SW 1271 (cell line): ENCODE measurements at places on chromosomes 13 and 19.

DNA sequence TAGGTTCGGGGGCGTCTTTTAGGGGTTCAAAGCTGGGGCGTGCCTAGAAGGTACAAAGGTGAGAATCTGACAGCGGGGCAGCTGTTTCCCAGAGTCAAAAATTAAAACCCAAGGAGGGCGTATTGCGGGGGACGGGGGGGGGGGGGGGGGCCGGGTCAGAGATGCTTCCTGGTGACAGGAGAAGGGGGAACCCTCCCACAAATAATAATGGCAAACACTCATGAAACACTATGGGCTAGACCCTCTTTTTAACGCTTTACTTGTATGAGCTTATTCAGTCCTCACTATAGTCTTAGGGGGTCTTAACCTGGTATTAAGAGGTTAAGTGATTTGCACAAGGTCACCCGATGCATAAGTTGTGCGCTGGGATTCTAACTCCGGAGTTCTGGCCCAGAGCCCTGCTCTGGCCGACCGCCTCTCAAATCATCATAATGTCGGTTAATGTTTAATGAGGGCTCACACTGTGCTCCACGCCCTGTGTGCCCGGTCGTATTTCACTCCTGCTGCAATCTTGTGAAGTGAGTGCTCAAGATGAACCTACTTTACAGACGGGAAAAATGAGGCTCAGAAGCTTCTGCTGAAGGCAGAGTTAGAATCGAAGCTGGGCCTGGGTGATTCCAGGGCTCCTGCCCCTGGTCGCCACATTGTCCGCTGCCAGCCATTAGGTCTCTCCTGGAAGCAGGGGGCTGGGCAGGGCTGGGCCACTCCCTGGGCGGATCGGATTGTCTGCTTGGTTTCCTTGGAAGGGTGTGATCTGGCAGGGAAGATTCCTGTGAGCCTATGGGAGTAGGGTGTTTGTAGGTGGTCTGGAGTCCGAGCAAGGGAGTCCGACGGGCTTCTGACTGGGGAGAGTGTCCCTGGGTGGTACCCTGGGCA lies 964 bp downstream of the PAK4 start:
- DNase-seq = no peak

GRCh38 chr13:110319774-110320509 lies 12.9 kb downstream of the COL4A2 start:
- peak; percentile 74 for DNase-seq

DNA sequence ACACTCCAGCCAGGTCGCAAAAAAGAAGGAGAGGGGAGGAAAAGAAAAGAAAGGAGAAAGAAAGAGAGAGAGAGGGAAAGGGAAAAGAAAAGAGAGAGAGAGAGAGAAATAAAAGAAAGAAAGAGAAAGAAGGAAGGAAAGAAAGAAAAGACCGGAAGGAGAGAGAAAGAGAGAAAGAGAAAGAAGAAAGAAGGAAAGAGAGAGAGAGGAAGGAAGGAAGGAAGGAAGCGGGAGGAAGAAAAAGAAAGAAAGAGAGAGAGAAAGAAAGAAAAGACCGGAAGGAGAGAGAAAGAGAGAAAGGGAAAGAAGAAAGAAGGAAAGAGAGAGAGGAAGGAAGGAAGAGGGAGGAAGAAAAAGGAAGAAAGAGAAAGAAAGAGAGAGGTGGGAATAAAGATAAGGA lies 320.8 kb downstream of the SHISA2 start:
- DNase-seq = no peak

DNA sequence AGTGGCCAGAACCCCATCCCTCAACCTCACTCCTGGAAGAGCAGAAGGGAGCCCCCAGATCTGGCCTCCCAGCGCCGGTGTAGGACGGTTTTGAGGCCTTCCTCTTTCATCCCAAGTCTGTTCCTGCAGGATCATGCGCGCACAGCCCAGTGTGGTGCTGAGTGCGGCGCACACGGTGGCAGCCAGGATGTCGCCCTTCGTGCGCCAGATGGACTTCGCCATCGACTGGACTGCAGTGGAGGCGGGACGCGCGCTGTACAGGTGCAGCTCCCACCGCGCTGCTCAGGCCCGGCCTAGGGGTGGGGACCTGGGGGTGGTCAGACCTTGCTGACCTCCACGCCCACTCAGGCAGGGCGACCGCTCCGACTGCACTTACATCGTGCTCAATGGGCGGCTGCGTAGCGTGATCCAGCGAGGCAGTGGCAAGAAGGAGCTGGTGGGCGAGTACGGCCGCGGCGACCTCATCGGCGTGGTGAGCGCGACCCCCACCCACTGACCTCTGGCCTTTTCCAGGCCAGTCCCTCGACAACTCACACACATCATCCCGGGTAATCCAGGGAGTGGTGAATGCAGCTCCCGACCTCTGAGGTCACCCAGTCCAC lies 14.8 kb downstream of the PNPLA6 start:
- no peak for DNase-seq

DNA sequence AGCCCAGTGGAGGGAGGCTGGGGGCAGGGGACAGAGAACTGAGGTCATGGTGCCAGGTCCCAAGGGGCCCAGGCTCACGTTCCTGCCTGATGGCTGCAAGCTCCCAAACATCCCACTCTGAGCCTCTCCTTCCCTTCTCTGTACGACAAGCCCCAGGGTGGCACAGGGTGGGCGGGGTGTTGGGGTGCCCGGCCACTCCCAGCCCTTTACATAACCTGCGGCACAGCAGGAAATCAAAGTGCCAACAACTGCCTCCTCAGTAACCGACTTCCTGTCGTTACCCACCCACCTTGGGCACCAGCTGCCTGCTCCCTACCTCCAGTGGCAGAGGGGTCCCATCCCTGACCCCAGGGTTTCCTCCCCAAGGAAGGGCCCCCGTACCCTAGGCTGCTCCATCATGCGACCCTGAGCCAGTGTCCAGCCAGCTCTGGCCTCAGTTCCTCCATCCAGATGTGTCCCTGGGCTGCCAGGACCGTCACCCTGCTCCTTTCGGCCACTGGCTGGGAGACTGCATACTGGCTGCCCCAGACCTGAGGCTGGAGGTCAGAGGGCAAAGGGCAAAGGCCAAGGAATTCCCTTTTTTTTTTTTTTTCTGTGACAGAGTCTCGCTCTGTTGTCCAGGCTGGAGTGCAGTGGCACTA lies 27.7 kb upstream of the NFIC start:
- DNase-seq = no peak

DNA sequence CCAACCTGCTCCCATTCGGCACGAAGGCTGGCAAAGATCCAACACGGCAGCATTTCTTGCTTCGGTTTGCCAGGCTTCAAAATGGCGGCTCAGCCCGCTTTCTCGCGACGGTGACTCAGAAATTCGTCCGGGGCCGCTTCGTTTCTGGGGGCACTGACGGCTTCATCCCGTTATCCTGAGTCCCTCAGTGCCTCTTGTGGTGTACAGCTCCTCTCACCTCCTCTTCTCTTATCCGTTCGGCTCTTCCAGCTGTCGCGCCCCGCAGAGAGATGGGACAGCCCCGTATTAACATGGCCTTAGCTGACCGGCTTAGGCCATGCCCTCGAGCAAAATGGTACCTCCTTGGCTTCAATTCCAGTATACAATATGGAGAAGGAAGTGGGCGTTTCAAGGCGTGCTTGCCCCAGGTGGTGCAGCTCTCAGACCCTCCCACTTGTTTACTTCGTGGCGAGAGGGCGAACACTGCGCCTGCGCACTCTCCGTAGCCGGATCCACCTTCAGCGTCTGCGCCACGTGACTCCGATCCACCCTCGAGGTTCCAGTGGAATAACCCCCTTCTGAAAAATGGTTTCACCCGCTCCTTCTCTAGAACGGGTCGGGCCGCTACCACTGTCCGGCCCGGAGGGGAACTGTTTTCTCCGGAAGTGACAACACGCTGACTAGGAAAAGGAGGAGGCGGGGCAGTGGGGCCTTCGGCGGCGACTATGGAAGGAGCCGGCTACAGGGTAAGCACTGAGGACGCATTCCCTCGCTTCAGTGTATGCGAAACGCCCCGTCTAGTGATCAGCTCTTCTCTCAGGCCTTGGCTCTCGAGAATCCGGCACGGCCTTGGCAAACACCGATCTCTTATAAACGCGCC lies at the start of the genes AKT1S1 and TBC1D17:
TSS of gene AKT1S1 (minus strand) at position 336 of the 859 bp plus-strand sequence. CDS start 4,060 bp downstream, outside the sequence.
TSS of gene TBC1D17 (plus strand) at position 683 of the 859 bp plus-strand sequence. CDS start at position 705, 22 bp downstream.
- peak; percentile 94 for DNase-seq

DNA sequence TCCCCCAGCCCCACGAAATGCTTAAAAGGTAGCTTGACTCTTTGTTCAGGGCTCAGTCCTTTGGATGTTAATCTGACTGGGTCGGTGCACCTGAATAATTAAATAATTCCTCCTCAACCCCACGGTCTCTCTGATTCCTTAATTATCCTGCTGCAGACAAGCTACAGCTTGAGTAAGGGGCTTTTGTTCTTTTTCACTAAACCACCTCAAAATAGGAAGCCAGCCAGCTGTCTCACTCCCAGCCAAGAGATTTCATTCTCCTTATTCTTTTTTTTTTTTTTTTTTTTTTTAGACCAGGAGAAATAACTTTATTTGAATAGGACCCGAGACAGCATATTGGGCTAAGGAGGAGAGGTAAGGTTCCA lies 7.9 kb upstream of the FCGBP start:
- no peak for DNase-seq

DNA sequence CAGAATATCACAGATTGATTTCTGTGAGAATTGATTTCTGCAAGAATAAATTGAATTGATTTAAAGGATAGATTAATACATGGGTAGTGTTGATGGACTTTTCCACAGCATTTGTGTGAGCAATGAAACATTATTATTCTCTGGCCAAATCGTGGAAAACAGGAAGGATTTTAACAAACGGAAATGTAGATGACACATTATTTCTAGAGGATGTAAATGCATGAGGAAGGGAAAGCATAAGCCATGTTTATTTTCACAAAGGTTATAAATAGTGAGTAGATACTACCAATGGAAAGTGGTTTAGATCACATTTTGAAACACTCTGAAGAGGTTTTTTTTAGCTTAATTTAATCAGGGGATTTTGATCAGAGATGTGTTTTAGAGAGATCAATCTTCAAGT lies 1534.6 kb upstream of the MIR17HG start:
- no peak for DNase-seq

DNA sequence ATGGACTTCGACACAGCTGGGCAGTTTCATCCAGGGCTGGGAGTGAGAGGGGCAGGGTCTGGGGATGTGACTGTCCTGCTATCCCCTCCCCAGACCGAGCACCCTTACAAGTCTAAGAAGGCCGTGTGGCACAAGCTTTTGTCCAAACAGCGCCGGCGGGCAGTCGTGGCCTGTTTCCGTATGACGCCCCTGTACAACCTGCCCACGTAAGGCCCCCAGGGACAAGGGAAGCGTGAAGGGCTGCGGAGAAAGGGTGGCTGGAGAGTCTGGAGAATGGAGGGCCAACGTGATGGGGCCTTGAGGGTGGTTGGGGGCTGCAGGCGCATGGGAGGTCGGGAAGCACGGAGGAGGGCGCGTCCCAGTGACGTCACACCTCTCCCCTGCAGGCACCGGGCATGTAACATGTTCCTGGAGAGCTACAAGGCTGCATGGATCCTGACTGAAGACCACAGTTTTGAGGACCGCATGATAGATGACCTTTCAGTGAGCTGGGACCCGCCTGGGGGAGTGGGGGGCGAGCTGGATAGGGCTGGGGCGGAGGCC lies 89.5 kb downstream of the MAP4K1 start:
- DNase-seq = no peak

DNA sequence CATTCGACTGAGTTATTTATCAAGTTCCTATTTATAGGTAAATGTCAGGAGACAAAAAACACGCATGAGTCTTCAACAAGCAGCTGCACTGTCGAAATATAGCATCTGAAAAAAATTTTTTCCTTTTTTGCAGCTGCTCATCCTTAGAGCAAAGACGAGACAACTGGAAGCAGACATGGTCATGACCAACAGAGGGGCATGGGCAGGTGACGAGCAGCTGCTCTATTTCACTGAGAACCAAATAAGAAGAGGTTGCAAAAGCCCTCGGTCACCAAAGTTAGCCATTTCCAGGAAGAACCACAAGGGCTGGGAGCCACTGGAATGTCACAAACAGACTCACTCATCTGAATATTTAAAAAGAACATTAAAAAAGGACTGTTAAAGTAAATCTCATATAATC lies 22.2 kb downstream of the SOHLH2 start:
- no peak for DNase-seq

- no peak for DNase-seq
Observed at GRCh38 chr19:33639035-33639681, 17.4 kb downstream of the CHST8 start.

GRCh38 chr19:51742789-51743188 lies 8.9 kb downstream of the FPR1 start:
- DNase-seq = no peak

DNA sequence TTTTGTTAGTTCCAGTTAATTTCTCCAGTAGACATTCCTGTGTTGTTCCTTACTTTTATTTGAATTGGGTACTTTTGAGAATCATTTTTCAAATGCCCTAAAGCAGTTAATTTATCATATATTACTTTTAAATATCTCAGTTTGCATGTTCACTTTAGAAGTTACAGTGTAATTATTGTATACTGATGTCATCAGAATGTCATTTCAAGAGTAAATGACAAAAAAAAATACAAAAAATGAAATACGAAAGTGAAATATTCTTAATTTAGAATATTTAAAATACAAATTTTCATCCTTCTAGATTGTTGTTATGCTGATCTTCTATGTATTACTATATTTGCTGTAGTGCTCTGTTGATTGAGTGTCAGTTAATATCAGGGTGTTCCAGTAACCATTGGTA lies 114.2 kb downstream of the PAN3 start:
- no peak for DNase-seq

- peak; percentile 25 for DNase-seq
Observed at GRCh38 chr19:48244281-48244680, 11.4 kb downstream of the CARD8 start.

DNA sequence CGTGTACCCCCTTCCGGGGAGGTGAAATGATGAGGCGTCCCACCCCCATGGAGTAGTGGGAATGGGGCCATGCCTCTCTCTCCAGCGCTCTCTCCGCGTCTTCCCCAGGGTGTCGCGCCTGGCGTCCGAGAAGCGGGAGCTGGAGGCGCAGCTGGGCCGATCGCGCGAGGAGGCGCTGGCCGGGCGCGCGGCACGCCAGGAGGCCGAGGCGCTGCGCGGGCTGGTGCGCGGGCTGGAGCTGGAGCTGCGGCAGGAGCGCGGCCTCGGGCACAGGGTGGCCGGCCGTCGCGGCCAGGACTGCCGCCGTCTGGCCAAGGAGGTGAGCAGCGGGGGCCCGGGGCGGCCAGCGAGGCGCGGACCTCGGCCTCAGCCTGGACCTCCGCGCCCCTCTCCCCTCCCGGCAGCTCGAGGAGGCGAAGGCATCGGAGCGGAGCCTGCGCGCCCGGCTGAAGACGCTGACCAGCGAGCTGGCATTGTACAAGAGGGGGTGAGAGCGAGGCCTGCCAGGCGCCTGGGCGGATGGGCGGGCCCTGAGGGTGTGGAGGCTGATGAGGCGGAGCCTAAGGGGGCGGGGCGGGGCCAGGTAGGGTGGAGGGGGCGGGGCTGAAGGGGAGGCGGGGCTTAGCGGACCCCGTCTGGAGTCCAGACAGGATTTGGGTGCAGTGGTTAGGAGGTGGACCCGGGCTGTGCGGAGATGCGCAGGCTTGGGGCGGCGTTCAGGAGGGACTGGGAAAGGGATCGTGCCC lies 7.7 kb downstream of the PGLYRP1 start:
- DNase-seq = no peak

- no peak for DNase-seq
Observed at GRCh38 chr13:27924529-27925141, 4.8 kb downstream of the PDX1 start.

DNA sequence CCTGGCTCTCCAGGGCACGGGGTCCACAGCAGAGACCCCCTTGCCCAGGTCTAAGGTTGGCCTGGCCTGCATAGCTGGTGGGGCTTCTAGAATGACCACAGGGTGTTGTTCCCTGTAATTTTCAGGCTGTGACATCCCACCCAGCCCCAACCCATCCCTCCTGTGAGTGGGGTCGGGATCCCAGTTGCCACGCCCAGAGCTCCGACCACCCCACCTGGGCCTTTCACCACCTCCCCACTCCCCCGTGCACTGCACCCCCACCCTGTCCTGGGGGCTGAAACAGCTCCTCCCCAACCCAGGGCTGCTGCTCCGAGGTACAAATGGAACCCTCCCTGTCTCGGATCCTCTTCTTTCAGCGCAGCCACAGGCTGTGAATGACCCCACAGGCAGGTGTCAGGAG lies 8.4 kb upstream of the SLC7A10 start:
- DNase-seq = no peak
